Mesangial cell (primary cell): ENCODE measurements at places on chromosomes 1 and 21. TPM values are rescaled to one million over a fixed set of nuclear protein-coding genes. Genes with fewer than 3 reads are reported as not detected.

NPR1 gene
- total RNA-seq, result 4.7 and 74.3 TPM in 2 replicates

FAM110D gene
- 0.25 TPM in 1 of 2 replicates, not detected in the other for total RNA-seq

HSD3B2 gene
- not detected in 2 replicates for total RNA-seq

BACE2 gene
- total RNA-seq, result 19.9 and 24.1 TPM in 2 replicates

MX1 gene
- 3.6 and 8.7 TPM in 2 replicates for total RNA-seq

SPRR2G gene
- total RNA-seq, result not detected in 2 replicates

INSRR gene
- under 0.01 TPM in 1 of 2 replicates, not detected in the other for total RNA-seq

KRTAP12-2 gene
- not detected in 2 replicates for total RNA-seq

SPRR2B gene
- total RNA-seq, result not detected in 2 replicates

ARHGEF16 gene
- 8.6 and 17.7 TPM in 2 replicates for total RNA-seq

CADM3 gene
- total RNA-seq, result not detected in 2 replicates

FCN3 gene
- not detected in 2 replicates for total RNA-seq

DDX20 gene
- total RNA-seq, result 11.0 and 13.9 TPM in 2 replicates

C4BPA gene
- total RNA-seq, result under 0.01 TPM in 1 of 2 replicates, not detected in the other

RIMS3 gene
- 1.8 and 3.7 TPM in 2 replicates for total RNA-seq

RGS1 gene
- not detected in 2 replicates for total RNA-seq

SRM gene
- total RNA-seq, result 67.8 and 150 TPM in 2 replicates

THEMIS2 gene
- total RNA-seq, result 8.5 and 27.8 TPM in 2 replicates

CXADR gene
- total RNA-seq, result 5.9 and 17.4 TPM in 2 replicates

LCE2B gene
- not detected in 2 replicates for total RNA-seq

COL8A2 gene
- 1.5 and 5.7 TPM in 2 replicates for total RNA-seq

METTL18 gene
- 1.0 and 2.6 TPM in 2 replicates for total RNA-seq

KRTAP13-3 gene
- total RNA-seq, result not detected in 2 replicates

DENND2D gene
- total RNA-seq, result 5.4 and 8.5 TPM in 2 replicates

OR2T11 gene
- total RNA-seq, result not detected in 2 replicates

CD247 gene
- 0.16 and 0.25 TPM in 2 replicates for total RNA-seq

DCST1 gene
- not detected in 2 replicates for total RNA-seq

OR6K3 gene
- not detected in 2 replicates for total RNA-seq

CSMD2 gene
- total RNA-seq, result 0.13 and 0.16 TPM in 2 replicates

ZSCAN20 gene
- 2.4 and 3.9 TPM in 2 replicates for total RNA-seq
